ENCODE measurements at places on chromosomes 2 and 18.
A peak's percentile ranks its signal among the peaks of the same experiment; 100 is the strongest.

DNA sequence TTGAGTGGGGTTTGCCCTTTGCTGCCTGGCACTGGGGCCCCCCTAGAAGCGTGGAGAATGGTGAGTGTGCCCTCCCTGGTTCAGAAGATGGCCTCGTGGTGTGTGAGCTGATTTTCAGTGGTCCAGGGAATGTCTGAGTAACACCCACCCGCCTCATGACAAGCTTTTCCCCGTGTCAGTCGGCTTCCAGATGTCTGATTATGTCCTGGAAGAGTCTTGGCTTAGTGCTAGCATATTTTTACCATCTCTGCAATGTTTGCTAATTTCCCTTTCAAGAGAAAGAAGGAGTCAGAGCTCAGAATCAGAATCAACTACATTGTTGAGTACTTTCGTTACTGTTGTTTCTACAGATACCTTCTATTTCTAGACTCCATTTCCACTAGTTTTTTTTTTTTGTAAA is 214.7 kb downstream of the SEPTIN10 start:
- no peak for DNase-seq

GRCh38 chr2:238458651-238459050 is 31.9 kb downstream of the ASB1 start:
- DNase-seq = no peak

- DNase-seq = no peak
These were observed 168.1 kb downstream of the SETBP1 start for GRCh38 chr18:44848644-44849335.

GRCh38 chr2:30348825-30349224 is 98.2 kb upstream of the LCLAT1 start:
- DNase-seq = no peak

GRCh38 chr18:6744816-6745455 is 15.4 kb downstream of the ARHGAP28 start:
- no peak for DNase-seq

DNA sequence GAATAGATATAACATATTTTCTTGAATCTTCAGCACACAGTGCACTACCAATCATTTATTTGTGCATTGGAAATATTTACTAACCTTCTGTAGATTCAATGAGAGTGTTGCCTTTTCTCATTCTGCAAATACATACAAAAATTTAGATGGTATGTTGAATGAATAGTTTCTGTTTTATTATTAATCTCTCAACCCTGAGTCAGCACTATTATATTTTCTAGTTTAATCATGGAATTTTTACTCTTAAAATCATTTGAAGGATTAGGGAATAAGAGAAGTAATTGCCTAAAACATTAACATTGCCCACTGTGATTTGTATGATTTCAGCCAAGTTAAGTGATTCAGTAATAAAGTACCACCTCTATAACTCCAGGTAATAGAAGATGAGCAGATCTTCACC is 370.2 kb upstream of the CDH7 start:
- no peak for DNase-seq

GRCh38 chr2:241511091-241511741 is 2.8 kb upstream of the STK25 start:
- no peak for DNase-seq

DNA sequence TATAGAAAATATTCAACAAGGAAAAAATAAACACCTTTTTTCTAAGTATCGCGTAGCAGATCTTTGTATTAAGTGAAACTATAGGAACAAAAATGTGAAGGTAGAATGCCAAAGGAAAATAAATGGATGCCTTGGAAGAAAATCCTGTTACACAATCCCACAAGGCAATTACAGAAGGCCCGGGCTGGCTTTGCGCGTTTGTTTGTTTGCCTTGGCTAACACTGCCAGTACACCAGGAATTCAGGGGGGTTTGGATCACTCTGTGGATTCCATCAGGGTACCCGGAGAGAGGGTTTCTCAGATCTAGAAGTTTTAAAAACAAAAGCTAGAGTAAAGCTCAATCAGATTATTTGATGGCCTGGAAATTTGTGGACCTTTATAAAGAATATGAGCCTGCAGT is 478.3 kb downstream of the FBXO15 start:
- no peak for DNase-seq

- DNase-seq = no peak
These were observed 101.3 kb downstream of the LRP2 start for GRCh38 chr2:169260846-169261642.

DNA sequence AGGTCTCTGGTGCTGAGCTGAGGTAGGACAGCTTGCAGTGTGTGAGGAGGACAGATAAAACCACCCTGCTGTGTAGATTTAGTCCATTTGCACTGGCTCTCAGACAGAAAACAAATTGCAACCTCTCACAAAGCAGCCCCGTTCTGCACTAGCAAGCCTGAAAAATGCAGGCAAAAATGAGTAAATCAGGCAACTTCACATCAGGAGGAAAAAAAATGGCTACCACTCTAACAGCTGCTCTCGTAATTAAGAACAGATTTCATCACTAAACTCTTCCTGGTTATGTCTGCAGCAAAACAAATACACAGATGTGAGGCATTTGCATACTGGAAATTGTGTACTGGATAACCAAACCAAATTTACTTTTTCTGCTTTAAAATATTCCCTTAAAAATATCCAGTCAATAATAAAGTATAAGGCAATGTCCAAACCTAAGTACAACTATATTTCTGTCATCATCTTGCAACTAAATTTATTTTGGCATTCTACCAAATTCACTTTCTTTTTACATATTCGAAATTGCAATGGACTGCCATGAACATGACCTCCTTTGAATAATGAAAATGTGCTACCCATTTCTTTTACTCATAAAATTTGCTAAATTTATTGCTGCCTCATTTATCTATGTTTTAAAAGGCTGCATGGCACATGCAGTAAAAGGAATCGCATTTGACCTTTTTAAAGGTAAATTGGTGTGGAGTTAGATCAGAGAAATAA is 157.4 kb downstream of the AFF3 start:
- DNase-seq = no peak

GRCh38 chr2:239832490-239833268 is 192.5 kb downstream of the NDUFA10 start:
- no peak for DNase-seq

DNA sequence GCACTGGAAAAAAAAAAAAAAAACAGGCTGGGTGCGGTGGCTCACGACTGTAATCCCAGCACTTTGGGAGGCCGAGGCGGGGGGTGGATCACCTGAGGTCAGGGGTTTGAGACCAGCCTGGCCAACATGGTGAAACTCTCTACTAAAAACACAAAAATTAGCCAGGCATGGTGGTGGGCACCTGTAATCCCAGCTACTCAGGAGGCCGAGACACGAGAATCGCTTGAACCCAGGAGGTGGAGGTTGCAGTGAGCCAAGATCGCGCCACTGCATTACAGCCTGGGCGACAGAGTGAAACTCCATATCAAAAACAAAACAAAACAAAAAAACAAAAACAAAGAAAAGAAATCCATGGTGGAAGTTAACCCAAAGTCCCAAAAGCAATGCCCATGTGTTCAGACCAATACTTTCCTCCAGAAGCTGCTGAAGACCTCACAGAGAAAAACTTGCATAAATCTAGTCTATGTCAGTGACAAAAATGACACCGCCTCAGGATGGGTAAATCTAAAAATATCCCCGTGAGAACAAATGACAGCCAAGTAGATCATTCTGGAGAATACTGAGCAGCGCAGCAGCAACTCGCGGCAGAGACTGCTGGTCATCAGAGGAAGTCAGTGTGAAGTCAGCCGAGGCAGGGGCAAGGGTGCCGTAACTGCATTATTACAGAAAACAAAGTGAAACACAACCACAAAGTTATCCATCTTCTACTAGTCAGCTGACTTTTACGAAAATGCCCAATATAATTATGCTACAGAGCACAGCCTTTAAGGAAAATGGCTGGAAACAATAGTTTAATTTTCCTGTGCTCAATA is 41.0 kb downstream of the LPIN2 start:
- DNase-seq = peak; percentile 43

DNA sequence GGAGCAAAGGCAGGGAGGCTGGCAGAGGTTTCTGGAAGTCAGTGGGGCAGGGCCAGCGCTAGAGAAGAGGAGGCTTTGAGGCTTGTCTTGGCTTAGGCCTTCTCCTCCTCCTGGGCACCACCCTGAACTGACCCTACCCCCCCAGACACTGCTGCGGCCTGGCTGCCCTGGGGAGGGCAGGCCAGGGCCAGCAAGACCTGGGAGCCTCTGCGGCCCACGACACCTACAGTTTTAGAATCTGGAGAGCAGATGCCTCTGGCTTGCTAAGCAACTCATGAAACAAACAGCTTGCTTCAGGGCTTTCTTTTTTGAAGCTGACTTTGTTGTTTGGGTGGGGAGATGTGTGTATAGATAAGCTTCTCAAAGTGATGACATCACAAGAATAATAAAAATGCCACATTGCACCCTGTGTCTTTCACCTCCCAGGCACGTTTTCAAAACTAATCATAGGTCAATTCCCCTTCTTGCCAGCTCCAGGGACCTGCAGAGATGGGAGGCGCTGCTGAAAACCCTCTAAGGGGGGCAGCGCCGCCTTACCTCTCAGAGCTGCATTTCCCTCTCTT is 46.2 kb upstream of the SMAD7 start:
- no peak for DNase-seq

GRCh38 chr2:181578829-181579228 is 78.1 kb downstream of the CERKL start:
- no peak for DNase-seq

GRCh38 chr18:3104190-3105054 is 91.5 kb upstream of the LPIN2 start:
- no peak for DNase-seq

- no peak for DNase-seq
These were observed 62.7 kb downstream of the SP110 start for GRCh38 chr2:230156782-230157699.

DNA sequence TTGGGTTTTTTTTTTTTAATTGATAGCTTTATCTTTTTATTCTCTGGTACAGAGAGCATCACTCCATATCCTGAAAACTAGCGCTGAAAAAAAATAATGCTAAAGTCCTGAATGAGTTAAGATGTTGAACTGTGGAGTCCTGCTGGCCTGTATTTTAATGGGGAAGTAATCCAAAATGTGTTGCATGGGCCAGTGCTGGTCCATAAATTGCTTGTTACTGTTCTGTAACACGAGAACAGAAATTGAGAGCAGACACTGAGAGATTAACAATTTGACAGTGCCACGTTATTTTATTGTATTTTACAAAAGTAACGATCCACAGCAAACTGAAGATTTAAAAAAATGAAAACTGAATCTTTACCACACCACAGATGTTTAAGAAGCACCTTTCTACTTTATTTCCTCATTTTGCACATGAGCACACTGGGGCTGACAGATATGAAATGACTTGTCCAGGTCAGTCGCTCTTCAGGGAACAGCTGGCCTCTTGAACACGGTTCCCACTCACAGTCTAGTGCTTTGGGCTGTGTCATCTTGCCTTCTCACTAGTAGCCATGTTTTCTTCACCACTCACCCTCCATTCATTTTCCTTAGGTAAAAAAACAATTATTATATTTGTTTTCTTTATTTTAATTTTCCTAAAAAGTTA is 35.3 kb downstream of the ZCCHC2 start:
- DNase-seq = no peak

DNA sequence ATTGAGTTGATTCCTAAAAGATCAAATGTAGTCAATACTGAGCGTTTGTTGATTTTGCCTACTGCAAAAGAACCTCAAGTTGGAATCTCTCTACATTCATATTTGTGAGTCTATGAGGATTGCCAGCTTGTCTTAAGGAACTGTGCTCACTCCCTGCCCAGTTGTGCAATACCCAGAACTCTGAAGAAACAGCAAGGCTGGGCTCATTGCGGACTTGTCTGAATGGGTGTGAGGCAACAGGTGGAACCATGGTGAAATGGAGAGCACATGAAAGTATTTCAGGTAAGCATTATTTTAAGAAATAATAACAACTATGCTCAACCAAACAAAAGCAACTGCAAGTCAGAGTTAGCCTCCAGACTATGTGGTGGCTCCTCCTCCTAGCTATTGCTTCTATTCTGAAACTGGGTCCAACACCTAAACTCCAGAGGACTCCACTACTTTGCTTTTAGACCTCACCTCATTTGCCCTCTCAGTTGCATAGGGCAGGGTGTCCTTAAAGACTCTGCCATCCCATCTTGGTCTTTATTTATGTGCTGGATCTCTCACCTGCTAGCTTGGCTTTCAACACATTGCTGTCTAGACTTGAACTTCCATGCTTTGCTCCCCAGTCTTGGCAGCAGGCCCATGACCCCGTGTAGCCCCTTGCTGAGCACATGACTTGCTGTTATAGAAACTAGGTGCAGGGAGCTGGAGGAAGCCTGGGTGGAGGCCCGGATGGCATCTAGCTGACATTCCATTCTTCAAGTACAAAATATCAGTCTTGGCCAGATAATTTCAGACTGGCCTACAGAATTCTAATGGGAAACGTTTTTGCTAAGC is 94.8 kb upstream of the ARL5A start:
- no peak for DNase-seq

DNA sequence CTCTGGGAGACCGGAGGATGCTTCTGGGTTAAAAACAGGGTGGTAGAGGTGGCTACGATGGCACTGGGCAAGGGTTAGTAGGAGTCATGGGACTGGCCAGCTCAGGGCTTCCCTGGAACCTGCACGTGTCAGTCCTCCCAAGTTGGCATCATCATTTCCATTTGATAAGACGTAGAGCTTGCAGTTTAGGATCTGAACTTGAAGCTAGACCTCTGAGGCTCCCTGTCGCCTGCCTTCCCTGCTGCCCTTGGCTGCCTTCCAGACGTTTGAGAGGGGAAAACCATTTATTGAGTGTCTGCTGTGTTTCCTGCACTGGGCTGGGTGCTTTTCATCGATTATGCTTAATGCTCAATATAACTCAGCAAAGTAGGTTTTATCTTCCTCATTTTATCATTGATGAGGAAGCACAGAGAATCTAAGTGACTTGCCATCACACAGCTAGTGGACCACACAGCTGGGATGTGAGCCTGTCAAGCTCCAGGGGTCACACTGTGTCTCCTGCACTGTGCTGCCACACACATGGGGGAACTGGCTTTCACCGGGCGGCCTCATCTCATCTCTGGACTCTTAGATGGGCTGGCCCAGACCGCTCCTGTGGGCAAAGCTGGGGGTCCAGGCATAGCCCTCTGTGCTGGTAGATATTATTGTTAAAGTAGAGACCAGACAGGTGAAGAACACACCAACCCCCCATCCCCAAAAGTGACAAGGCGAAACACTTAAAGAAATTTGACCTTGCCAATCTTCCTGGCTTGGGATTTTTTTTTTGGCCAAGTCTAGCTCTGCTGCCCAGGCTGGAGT is 7.8 kb downstream of the NT5DC4 start:
- no peak for DNase-seq

GRCh38 chr2:71064110-71064611 is 4.3 kb upstream of the NAGK start:
- DNase-seq = no peak

GRCh38 chr2:240560084-240560479 is at the start of gene DUSP28:
DUSP28 (plus strand) TSS chr2:240560357; CDS start chr2:240560685, 328 bp downstream.
- peak; percentile 76 for DNase-seq

GRCh38 chr2:32806857-32807256 is 139.9 kb upstream of the LTBP1 start:
- no peak for DNase-seq

All from stimulated activated CD8-positive, alpha-beta memory T cell treated with anti-CD3 and anti-CD28 coated beads, Interleukin-7, amount 100 ng/mL, for 1 hour (primary cell).